ENCODE measurements at places on chromosomes 5 and 9.

DNA sequence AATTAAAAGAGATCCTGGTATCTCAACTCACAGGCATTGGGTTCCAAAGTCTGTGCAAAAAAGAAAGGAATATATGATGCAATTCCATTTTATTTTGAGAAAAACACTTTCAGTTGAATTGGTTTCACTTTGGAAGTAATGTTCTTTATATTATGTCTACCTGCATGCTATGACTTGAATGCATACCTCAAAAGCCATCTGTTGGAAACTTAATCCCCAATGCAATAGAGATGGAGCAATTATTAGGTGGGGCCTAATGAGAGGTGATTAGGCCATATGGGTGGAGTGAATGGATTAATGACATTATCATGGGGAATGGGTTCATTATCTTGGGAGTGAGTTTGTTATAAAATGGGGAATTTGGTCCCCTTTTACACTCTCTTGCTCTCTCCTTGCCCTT lies 293.3 kb downstream of the CSNK1G3 start:
- DNase-seq, result no peak

GRCh38 chr5:37055383-37055990 lies 178.9 kb downstream of the NIPBL start:
- no peak for DNase-seq

GRCh38 chr9:110146373-110146772 lies 61.6 kb downstream of the C9orf152 start:
- DNase-seq, result no peak

DNA sequence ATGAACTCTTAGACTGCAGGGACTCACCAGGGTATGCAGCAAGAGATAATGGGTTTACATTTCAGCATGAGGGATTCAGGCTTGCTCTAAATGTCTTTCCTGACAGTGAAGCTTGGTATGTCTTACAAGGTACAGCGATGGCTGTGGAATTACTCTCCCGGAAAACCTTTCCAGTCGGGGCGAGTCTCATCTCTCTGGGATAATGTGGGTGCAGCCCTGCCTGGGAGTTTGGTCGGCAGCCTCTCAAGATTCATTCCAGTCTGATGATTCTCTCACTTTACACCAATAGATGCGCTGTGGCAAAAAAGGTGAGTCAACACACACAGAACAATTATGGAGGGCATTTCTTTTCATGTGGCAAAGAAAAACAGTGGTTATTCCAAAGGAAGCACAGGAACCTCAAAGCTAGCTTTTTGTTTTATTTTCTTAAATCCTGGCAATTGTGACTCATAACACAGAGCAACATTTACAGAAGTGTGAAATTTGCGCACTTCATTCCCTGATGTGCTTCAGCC lies 190.3 kb downstream of the DCP2 start:
- DNase-seq, result no peak

GRCh38 chr9:92804727-92805126 lies 40.1 kb upstream of the BICD2 start:
- DNase-seq, result no peak

DNA sequence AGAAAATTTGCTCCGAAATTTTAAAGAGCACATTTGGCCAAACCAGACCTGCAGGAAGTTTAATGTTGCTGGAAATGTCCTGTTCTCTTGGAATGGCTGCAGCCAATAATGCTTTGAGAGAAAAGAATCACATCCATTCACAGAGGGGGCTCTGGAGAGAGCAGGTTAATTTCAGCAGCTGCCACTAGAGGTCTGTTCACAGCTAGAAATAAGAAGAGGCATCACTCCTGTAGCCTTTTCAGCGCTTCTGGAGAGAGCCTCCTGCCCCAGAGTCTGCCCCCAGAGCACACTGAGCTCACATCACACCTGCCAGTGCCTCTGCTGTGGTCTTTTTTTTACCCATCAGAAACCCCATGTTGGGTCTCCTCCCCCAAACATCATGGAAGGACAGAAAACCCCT lies 124.8 kb upstream of the RAD23B start:
- DNase-seq, result no peak

GRCh38 chr5:51479840-51480239 lies 96.6 kb downstream of the ISL1 start:
- no peak for DNase-seq

DNA sequence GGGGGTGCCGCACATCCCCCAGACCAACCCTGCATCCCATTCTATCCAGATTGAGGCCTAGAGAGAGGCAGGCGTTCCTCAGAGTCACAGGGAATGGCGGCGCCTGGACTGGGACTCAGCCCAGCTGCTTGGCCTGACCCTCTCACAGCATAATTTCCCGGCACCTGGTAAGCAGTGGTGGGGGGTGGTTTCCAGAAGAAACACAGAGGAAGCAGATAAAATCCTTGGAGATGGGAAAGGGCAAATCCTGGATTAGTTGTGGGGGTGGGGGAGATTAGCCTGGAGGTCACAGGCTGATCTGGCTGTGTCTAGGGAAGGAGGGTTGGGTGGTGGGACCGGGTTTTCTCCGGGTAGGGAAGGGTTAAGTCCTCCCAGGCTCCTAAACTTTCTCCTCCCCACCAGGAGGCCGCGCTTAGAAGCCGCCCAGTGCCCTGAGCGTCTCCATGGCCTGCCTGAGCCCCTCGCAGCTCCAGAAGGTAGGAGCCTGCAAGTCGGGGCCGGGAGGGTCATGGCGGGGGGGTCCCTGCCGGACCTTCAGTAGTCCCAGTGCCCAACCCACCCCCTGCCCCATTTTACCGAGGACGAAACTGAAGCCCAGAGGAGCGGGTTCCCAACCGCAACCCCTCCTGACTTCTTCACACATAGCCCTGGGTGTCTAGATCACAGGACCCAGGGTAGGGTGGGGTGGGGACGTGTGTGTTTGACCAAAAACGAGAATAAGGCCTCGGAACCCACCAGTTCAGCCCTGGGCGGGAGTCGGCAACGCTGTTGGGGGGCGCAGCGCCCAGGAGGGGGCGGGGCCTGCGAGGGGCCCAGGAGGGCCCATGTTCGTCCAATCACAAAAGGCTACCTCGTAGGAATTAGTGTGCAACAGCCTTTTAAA lies 1.3 kb downstream of the PHYHD1 start:
- DNase-seq, result peak; percentile 69

DNA sequence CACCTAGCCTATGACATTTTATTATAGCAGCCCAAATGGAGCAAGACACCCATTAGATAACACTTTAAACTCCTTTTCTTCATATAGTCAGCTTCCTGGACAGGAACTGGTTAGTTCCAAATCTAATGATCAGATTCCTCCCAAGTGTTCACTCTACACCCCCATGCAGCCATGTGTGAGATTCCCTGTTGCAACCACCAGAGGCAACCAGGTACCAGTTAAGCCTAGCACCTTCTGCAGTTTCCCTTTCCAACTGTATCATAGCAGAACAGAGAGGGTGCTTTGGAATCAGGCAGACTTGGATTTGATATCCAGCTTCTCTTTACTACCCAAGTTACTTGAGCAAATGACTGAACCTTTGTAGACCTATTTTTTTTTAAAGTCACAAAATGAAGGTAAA lies 296.6 kb upstream of the PCSK5 start:
- no peak for DNase-seq

- no peak for DNase-seq
Observed at GRCh38 chr9:109506097-109506712, 8.1 kb upstream of the PTPN3 start.

GRCh38 chr9:26673261-26673660 lies 219.3 kb downstream of the CAAP1 start:
- no peak for DNase-seq

DNA sequence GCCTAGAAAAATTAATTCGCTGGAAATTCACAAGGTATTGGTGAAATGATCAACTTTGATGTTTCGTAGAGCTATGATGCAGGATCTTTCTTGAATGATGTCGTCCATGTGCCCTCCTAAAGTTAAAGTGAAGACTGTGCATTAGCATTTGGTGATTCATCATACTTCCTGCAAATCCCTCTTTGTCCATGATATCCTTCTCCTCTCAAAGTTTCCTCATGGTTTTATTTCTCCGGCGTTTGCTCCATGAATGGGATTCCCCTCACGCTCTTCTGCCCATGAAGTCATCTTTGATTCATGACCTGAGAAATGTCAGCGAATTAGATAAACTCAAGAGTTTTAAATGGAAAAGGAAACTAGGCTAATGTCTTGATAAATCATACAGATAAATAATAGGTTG lies 372.7 kb downstream of the PSAT1 start:
- no peak for DNase-seq

DNA sequence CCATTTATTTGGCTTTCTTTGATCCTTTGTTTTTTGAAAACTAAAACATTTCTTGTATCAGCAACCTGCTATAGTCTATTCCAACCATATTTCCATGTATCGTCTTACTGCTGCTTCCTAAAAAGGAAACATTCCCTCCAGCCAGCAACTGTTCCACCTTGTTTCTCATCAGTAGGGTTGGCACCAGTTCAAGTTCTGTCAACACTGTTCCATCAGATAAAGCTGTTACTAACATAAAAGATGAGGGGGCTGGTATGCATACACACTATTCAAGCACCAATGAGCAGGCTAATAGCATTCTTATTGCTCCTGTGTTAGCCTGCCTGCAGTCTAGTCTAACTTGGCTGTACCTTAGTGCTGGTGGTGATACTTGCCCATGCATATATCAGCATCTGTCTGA lies 178.3 kb downstream of the CWC27 start:
- DNase-seq, result peak; percentile 38

DNA sequence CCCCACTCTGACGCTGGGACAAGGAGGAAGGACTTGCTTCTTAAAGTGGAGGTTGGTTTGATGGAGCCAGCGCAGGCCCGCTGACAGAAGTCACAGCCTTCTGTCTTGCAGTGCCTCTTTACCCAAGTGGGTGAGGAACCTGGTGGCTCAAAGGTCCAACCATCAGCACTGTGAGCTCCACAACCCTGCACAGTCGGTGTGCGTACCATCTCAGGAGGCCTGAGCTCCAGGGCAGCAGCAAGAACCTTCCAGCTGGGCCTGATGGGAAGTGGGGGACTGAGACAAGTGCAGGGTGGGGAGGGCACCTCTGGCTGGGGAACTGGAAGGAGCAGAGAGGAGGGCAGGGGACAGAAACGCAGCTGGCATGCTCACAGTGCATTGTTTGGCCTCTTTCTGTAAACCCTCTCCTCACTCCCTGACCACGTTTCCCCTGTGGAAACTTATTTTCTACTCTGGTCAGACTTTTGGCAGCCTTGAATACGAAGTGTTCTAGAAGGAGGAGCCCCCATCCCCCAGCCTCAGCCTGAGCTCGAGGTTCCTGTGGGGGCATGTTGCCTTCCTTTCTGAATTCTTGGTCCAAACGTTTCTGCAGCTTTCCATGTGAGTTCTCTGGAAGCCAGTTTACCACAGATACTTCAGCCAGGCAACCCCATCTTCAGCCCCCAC lies 178.5 kb upstream of the PITX1 start:
- DNase-seq, result no peak

DNA sequence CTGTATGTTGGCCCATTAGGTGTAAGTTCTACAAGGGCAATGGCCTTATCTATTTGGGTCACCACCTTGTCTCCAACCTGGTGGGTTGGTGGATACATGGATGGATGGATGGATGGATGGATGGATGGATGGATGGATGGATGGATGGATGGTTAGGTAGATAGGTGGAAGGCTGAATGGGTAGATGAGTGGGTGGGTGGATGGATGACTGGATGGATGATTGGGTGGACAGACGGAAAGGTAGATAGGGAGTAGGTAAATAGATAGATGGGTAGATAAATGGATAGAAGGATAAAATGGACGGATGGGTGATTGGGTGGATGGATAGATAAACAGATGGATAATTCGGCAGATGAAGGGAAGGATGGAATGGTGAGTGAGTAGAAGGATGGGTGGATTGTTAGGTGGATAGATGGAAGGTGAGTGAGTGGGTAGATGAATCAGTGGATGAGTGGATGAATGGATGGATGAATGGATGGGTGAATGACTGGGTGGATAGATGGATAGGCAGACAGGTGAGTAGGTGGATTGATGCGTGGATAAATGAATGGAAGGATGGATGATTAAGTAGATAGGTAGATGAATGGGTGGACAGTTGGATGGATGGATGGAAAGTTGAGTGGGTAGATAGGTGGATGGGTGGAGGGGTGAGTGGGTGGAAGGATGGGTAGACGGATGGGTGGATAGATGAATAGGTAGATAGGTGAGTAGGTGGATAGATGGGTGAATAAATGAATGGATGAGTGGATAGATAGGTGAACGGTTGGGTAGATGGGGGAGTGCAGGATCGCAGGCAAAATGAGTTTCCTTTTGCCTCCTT lies 83.1 kb upstream of the FBXW11 start:
- DNase-seq, result no peak

DNA sequence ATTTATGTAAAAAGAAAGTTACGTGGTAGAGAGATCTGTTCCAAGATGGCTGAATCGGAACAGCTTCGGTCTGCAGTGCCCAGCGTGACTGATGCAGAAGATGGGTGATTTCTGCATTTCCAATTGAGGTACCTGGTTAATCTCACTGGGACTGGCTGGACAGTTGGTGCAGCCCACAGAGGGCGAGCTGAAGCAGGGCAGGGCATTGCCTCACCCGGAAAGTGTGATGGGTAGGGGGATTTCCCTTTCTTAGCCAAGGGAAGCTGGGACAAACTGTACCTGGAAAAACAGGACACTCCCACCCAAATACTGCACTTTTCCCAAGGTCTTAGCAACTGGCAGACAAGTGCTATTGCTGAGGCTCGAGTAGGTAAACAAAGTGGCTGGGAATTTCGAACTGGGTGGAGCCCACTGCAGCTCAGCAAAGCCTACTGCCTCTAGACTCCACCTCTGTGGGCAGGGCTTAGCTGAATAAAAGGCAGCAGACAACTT lies 13.1 kb upstream of the HSD17B4 start:
- no peak for DNase-seq

- no peak for DNase-seq
Observed at GRCh38 chr5:56024810-56025150, 30.0 kb upstream of the IL6ST start.

DNA sequence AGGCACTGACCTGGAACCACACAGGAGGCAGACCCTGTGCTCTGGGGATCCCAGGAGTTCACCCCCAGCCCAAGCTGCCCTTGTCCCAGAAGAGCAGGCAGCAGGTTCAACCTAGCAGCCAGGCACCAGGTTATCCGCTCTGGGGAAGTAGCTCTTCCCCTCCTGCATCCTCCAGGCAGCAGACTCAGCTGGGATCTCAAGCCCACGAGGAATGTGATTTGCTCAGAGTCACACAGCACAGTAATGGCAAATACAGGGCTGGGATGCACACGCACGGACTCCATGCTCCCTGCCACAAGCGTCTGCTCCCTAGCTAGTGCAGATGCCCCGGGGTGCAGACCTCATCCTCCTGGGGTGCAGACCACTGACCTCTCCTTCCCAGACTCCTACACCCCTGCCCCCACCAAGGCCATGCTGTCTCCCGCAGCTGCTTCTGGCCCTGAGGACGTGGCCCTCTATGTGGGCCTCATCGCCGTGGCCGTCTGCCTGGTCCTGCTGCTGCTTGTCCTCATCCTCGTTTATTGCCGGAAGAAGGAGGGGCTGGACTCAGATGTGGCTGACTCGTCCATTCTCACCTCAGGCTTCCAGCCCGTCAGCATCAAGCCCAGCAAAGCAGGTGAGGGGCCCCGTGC lies 25.5 kb downstream of the HK3 start:
- no peak for DNase-seq

All from mesothelial cell of epicardium (in vitro differentiated cells).